ENCODE measurements at places on chromosomes 2 and 18.

DNA sequence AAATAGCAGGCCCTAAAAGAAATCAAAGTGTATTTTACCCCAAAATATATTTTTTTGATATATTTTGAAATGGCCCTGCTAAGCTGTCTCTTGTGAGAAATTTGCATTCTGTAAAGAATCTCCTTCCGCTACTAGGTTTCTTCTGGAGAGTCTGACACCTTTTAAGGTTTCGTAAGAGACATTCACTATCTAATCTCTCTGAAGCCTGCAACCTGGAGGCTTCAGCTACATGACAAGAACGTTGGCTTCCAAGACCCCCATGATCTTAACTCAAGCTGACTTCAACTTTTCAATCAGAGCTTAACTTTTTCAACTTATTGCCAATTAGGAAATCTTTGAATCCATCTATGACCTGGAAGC, 1894.9 kb upstream of the LRRTM1 start:
- DNase-seq = no peak

DNA sequence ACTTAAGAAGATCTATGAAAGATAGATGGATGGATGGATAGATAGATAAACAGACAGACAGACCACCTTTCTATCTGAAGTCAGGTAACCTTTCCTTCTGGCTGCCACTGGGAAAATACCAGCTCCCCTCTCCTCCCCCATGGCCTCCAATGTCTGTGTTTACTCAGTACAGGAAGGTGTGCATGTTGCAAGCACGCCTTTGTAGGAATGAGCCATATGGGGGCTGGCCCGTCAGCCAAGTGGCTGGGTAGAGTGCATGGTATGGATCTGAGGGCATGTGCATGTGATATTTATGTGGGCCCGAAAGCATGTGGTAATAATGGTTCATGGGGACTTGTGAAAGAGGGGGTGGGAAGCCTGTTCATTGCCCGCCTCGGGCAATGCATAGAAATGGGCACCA, 109.2 kb upstream of the FZD7 start:
- no peak for DNase-seq

- no peak for DNase-seq
These were observed 17.5 kb downstream of the DNMT3A start for GRCh38 chr2:25324251-25324650.

DNA sequence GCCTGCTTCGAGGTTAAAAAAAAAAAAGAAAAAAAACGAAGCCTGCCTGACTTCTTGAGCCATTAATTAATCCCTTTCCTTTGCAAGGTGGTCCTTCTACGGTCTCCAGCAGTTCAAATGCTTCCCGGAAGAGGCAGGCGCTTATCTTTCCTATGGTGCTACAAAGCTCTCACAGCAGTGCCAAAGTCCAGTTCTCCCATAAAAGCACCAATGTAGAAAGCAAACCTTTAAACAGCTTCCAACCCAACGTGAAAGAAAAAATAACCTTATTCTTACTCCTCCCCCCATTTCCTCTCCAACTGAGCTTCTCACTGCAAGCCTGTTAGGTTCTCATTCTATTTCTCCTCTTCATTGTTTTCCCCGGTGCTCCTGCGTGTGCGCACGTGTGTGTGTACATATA, 317.4 kb upstream of the SOX11 start:
- DNase-seq = no peak

- DNase-seq = no peak
These were observed 123.7 kb downstream of the ALPK2 start for GRCh38 chr18:58505181-58505580.

DNA sequence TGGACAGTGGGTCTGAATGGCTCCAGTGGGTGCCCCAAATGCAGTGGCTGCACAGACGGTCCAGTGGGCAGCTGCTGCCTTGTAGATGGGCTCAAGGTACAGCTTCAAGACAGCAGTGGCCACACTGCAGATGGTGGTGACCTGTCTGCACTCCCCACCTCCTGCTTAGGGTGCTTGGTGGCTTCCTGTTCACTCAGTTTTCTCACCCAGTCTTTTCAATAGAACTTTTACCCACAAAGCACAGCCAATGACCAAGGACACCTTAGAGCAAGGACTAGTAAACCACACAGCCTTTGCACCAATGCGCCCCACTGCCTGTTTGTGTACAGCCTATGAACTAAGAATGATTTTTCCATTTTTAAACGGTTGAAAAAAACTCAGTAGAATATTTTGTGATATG, 34.9 kb downstream of the MEX3C start:
- DNase-seq = no peak

DNA sequence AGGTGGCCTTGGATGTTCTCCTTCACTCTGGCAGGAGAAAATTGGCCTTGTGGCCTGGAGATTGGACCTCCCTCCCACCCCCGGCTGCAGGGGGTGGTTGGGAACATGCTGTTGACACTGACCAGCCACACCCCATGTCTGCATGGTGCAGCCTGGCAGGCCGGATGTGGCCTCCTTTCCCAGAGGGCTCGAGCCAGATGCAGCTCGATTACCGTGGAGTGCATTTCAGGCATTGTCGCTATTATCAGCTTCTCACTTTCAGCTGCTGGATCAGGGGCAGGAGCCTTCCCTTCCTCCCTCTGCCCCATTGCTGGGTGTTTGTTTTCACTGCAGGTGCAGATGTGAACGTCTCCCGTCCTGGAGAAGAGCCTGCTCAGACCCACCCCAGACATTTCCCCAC, 211.0 kb upstream of the SIX2 start:
- no peak for DNase-seq

GRCh38 chr2:45709137-45709536, 57.7 kb downstream of the PRKCE start:
- no peak for DNase-seq

- no peak for DNase-seq
These were observed 79.3 kb downstream of the NRXN1 start for GRCh38 chr2:50952596-50952995.

- DNase-seq = no peak
These were observed 96.8 kb downstream of the BOD1L2 start for GRCh38 chr18:57243624-57244179.

DNA sequence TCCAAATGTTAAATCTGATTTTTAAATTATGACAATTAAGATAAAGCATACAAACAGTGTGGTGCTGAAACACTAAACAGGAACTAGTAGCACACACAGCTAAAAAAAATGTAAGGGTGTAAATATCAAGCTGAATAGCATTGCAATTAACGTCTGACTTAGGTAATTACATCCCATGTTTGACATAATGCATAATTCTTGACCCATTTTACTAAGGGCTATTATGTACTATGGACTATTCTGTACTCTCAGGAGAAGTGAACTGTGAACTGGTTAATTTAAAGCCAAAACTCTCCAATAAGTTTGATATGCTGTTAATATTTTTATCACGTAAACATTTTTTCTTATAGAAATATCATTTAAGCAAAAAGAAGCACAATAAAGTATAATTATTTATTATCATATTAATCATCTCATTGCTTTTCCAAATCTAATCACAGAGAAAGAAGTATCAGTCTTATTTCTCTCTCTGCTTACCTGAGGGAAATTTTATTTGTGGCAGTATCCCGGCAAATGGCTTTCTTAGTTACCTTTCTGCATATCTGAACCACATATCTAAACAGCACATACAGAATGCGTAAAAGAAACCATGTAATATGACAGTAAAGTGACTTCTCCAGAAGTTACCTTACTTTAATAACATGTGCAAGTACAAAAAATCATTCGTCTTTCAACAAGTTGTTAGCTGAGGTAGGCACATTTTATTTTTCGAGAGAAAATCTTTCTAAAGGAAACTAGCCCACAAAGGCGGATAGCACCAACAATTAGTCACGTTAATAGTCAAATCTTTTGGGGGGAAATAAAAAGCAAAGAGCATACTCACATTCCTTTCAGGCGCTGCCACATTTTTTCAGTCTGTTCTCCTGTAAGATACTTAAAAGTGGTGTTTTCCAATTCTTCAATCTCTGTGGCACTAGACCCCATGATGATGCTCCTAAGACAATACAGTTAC, 94.9 kb upstream of the PDE1A start:
- DNase-seq = peak; percentile 4

DNA sequence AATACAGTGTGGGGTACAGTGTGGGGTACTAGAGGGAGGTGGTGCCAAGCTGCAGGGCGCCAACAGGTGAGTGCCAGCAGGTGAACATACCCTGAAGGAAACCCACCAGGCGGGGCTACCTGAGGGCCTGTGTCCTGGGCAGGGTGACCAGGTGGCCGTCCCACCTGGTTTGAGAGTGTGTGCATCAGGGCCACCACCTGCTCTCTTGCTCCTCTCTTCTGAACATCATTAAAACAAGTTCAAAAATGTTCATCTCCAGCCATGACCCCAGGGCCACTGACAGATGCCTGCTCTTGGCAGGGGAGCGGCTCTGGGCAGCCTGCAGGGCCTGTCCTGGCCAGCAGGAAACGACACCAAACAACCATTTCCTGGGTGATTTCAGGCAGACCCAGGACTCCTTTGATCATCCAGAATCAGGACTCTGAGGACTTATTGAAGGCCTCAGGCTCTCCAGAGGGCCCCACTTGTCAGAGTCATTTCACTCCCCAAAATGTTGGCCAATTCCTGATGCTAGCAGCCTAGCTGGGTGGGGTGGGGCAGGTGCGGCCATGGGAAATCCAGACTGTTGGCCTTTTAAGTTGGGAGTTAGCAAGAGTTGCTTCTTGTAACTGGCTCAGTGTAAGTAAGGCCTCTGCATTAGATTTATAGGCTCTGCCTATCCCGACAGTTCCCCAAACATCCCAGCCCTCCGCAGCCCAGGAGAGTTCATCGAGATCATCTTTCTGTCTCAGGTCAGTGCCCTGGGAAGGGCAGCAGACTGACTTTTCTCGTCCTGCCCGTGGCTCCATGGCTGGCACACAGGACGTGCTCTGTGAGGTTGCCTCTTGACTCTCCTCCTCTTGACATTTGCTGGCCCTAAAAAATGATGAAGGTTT, 111.5 kb upstream of the ZNF236 start:
- DNase-seq = no peak

- DNase-seq = no peak
These were observed 118.1 kb downstream of the EPB41L3 start for GRCh38 chr18:5425721-5426120.

- DNase-seq = no peak
These were observed 1165.7 kb upstream of the GYPC start for GRCh38 chr2:125490308-125490707.

DNA sequence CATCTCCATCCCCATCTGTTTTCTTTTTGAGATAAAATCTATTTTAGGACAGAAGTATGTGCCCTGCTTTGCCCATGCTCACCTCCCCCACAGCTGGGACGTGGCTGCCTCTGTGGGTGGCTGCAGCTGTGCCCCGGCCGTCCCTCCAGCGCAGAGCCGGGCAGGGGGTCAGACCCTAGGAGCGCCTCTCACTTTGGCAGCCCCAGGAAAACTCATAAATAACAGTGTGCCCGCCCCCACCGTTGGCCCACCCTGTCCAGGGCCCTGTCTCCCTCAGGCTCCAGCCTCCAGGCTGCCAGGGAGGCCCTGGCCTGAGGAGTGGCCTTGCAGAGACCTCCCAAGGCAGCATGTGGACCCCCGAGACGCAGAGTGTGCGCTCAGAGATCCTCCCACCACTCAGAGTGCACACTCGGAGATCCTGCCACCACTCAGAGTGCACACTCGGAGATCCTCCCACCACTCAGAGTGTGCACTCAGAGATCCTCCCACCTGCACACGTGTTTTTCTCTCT, 178.1 kb downstream of the TWIST2 start:
- DNase-seq = no peak

DNA sequence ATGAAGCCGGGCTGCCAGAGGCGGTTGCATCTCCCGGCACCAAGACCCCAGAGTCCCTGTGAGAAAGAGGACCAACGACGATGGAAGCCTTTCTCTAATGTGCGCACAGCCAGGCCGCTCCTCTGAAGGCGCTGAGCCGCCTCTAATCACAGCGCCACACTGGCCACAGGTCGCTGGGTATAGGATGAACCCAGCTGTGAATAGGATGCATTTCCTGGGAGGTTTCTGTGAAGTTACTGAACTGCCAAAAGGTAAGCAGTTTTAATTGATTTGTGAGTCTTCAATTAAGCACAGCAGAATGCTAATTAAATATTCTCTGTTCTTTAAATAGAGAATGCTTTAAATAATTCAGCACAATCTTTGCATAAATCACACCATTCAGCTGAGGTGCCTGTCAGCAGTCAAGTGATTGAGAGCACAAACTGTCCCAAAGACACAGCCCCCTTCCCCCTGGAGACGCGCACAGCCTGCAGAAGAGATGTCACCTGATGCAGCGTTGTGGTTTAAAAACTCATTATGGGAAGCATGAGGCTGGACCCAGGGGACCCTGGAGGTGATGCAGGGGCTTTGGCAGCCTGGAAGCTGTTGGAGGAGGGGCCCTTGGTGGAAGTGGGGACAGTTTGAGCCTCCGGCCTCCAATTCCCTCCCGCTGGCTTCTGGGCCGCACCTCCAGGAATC, 98.1 kb downstream of the RTP5 start:
- DNase-seq = no peak

DNA sequence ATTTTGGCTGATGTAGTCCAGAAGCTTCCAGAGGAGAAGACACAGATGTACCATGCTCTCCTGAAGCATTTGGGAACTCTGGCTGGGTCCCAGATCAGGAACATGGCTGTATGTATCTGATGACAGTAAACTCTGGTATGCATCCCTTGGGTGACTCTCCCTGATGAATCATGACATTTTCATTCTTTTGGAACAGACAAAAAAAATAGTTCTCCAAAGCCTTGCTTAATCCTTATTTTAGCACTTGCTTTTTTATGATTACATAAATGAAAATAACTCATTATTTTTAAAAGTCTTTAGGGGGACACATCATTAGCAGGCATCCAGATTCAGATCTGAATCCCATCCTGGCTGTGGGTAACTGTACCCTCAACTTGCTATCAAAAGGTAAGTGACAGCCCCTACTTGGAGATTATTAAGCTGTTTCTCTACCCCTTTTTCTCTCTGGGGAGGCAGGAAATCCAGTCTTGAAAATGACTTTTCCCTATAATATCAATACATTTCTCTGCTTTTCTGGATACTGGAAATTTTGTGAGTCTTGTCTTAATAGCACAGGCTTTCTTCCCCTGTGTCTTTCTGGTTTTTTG, 23.3 kb downstream of the AOX1 start:
- peak; percentile 93 for DNase-seq

DNA sequence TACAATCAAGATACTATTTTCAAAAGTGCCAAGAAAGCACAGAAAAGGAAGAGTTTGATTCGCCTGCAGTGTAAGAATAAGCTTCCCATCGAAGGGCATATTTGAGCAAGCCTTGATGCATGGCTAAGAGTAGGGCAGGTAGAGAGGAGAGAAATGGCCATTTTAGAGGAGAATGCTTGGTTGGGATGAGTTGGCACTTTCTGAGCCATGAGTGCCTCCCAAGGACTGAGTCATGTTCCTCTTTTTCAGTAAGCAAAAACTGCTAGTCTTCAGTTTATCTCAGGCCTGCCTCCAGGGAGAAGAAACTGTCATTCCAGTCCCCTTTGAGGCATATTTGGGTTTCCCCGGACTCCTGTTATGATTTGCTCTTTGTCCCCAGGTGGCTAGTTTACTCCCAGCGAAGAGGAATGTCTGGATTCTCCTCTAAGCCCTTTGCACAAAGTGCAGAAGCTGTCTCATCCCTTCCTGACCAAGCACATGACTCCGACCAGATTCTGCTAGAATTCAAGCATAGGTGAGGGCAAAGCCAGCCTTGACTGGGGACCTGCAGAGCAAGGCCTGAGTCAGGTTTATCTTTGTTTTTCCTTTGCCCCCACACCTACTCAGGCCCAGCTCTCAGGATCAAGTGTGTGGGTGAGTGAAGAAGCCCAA, 115.2 kb downstream of the TTC32 start:
- DNase-seq = peak; percentile 64

GRCh38 chr2:11579867-11580659, 46.2 kb downstream of the GREB1 start:
- no peak for DNase-seq

- DNase-seq = no peak
These were observed 39.8 kb upstream of the DDX18 start for GRCh38 chr2:117774716-117775115.
